ENCODE measurements at places on chromosomes 16 and 17.

- peak; percentile 57 for DNase-seq
Measured at GRCh38 chr17:7885367-7886226, 3.0 kb upstream of the CHD3 start.

DNA sequence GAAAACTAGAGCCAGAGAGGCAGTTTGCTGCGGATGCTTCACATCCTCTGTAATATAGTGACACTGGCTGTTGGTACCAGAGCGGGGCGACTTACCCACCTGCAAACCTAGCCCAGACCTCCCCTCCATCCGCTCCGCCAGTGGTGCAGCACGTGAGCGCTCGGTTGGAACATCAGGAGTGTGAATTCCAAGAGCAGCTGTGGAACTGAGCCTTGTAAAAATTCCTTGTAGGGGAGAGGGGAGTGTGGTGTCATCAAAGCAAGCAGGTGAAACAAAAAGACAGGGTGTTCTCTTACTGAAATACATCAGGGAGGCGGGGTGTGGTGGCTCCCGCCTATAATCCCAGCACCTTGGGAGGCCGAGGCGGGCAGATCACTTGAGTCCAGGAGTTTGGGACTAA, 51.3 kb downstream of the CCDC42 start:
- DNase-seq: no peak

DNA sequence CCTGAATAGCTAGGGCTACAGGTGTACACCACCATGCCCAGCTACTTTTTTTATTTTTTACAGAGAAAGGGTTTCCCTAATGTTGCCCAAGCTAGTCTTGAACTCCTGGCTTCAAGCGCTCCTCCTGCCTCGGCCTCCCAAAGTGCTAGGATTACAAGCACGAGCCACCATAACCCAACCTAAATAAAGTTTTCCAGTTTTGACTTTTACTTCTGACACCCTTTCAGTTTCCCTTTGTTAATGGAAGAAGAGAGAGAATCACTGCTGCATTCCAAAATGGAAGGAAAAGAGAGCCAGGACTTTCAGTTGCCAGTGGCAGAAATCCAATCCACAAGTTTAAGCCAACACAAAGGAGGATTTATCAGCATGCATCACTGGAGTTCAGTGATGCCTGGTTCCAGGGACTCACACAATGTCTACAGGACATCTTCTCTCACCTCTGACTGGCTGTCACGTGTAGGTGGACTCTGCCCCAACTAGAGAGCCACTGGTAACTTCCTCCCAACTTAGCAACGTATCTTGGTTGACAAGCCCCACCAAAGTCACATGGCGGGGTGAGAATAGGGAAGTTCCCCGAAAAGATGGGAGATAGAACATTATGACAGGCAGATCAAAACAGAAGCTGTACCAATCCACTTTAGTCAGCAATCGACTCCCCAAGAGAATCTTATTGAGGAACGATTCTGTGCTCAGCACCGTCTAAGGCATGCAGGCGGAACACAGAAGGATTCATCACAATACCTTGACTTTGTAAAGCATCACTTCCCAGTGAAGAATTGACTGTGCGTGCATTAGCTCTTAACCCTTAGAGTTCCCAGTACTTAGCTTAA, 46.5 kb downstream of the GAS7 start:
- DNase-seq: no peak

- DNase-seq: no peak
Measured at GRCh38 chr17:63634163-63634562, 11.9 kb downstream of the MAP3K3 start.
